CD8-positive, alpha-beta memory T cell (primary cell): ENCODE measurements at places on chromosomes 4 and X.
A peak's percentile ranks its signal among the peaks of the same experiment; 100 is the strongest.

GRCh38 chrX:48540028-48540375, 488 bp downstream of the TBC1D25 start:
- peak; percentile 49 for DNase-seq

GRCh38 chr4:76293772-76294171, 12.8 kb upstream of the STBD1 start:
- no peak for DNase-seq

DNA sequence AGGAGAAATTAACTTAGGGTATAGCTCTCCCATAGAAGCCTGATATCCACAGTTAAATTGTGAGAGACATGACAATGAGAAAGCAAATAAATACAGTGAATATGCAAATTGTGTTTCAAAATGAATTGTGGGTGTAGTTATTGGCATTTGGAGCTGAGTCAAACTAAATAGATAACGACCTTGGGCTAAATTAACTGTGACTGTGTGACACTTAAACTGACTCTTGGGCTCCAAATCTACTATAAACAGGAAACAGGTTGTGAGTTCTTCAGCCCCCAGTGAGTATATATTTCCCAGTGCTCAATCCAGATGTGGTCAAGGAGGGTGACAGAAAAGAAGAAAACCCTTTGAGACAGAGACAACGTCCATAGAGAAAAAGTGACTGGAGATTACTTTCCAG, 11.3 kb upstream of the MAGEA10 start:
- DNase-seq = no peak

DNA sequence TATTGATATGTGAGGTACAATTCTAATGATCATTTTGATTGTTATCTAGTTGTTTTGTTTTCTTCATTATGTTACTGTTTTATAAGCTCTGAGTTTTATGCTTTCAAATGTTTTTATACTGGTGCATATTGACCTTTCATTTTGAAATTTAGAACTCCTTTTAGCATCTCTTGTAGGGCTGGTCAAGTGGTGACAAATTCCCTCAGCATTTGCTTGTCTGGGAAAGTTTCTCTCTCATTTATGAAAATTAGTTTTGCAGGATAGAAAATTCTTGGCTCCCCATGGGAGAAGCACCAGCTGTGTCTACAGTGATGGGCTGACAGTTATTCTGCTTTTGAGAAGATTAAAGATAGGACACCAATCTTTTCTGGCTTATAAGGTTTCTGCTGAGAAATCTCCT, 105.3 kb upstream of the SPRY1 start:
- no peak for DNase-seq

DNA sequence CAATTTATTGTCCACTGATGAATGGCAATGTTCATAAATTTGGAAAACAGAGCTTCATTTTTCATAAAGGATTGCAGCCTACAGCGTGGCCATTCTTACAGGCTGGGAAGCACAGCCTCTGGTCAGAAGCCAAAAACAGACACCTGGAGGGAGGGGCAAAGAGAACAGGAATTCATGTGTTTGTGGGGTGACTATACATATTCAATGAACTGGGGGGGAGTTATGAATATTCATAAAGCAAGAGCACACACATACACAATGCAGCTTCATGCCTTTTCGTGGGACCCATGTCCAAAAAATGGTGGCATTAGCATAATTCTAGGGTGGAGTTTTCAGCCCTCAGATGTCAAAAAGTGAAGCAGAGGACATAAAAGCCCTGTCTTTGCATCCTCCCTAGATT, 173.3 kb downstream of the VEGFC start:
- no peak for DNase-seq

DNA sequence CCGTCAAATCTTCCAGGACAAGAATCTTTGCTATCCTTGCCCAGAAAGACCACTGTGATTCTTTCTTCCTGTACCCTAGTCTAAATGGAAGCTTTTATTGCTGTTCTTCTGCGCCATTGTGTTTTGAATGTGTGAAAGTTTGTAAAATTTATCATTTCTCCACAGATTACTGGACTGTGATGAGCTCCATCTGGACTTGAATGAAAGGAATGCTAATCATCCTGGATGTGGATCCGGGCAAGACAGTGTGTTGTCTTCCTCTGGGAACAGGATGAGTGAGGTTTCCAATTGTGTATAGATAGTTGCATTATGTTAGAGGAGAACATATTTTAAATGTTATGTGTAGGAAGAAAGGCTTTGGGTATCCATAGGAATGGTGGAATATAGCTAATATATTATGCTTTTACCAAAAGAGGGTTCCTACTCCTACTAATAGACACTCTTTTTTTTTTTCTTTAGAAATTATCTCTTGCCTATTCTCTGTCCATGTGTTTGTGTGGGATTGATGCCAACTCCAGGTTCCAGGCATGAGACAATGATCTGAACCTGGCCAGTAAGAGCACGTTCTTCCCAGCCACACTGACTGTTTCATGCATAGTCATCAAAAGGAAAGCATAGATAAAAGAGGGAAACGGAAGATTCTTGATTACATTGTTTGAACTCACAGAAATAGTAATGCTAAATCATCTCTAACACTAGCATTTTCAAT, 803.6 kb upstream of the ADGRL3 start:
- no peak for DNase-seq

GRCh38 chr4:99645036-99645435, 12.6 kb downstream of the C4orf54 start:
- DNase-seq = no peak

GRCh38 chrX:46039526-46039925, 505.7 kb downstream of the ZNF674 start:
- DNase-seq = no peak

- DNase-seq = no peak
These were observed 6.9 kb upstream of the CXCL1 start for GRCh38 chr4:73862322-73862721.

DNA sequence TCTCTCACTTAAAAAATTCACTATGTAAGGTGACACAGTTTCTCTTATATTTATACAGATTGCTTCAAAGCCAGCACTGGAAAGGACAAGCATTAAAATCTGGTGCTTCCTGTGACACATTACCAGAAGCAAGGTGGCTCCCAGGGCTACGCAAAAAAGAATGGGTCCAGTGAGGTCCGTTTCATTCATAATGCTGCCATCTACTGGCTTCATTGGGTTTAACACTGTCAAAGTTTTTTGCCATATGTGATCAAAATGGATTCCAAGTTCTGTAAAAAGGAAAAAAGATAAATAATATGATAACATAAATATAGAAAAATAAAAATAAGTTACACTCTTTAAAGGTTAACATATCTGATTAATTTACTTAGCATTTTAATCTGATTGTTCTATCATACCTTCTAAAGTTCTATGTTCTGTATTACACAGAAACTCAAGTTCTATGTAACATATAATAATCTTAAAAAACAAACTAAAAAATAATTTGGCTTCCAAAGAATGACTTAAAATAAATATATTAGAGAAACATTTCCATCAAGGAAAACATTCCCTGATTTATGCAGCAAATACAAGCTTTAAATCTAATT, 22.1 kb downstream of the YIPF7 start:
- DNase-seq = peak; percentile 2

GRCh38 chr4:100489305-100489704, 28.5 kb downstream of the EMCN start:
- DNase-seq = no peak
